ENCODE measurements at places on chromosomes 16 and 17. TPM values are rescaled to one million over a fixed set of nuclear protein-coding genes. Genes with fewer than 3 reads are reported as not detected.

- no peak for ATAC-seq
Observed at GRCh38 chr17:35708149-35708548, 23.3 kb upstream of the RASL10B start.

DNA sequence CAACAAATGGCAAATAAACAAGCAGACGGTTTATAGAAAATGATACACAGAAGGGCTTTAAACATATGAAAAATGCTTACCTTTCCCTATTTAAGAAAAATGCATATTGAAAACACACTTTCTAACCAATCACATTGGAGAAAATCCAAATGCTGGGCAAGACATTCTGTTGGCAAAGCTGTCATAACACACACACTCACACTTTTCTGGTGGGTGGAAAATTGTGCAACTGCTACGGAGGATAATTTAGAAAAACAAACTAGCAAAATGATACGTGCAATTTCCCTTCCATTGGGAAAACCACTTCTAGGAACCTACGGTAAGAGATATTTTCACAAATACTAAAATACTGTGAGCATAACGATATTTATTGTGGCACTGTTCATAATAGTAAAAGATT is 9.8 kb upstream of the MYH3 start:
- ATAC-seq: no peak

DNA sequence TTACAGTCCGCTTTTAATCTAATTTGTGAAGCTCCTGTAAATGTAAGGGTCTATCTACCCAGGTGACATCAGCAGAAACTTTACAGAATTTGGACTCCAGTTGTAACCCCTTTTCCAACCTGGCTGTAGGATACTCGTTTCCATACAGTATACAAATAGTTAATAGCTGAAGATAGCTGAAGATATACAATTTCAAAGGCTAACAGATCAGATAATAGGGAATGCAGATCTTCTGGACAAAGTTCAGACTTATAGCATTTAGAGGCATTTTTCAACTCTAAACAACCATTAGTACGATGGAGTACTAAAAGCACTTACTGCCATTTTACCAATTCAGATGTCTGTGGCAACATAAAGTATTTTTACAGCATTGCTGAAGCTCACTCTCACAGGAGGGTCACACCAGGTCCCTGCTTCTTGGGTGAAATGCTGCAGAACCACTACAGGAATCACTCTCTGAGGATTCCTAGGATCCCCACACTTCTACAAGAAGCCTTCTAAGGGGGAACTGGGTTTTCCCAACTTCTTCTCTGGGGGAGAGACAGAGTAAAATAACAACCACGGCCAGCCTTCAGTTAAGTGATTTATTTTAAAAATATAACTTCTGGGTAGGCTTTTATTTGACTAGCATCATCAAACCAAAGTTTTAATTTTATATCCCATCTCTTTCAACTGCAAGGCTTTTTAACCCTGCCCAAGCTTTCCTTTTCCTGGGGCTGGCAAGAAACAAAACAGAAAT is 2.9 kb downstream of the VEZF1 start:
- ATAC-seq: no peak

GRCh38 chr17:34255381-34255732 is 272 bp downstream of the CCL2 start:
- ATAC-seq: peak; percentile 3

- ATAC-seq: no peak
Observed at GRCh38 chr16:71863995-71864394, 18.2 kb downstream of the ATXN1L start.

GRCh38 chr16:4142268-4142667 is 26.0 kb upstream of the ADCY9 start:
- no peak for ATAC-seq

GRCh38 chr16:65845466-65846209 is 520.9 kb upstream of the CDH5 start:
- ATAC-seq: peak; percentile 71

GRCh38 chr17:383771-384621 is 31.4 kb upstream of the RPH3AL start:
- no peak for ATAC-seq

DNA sequence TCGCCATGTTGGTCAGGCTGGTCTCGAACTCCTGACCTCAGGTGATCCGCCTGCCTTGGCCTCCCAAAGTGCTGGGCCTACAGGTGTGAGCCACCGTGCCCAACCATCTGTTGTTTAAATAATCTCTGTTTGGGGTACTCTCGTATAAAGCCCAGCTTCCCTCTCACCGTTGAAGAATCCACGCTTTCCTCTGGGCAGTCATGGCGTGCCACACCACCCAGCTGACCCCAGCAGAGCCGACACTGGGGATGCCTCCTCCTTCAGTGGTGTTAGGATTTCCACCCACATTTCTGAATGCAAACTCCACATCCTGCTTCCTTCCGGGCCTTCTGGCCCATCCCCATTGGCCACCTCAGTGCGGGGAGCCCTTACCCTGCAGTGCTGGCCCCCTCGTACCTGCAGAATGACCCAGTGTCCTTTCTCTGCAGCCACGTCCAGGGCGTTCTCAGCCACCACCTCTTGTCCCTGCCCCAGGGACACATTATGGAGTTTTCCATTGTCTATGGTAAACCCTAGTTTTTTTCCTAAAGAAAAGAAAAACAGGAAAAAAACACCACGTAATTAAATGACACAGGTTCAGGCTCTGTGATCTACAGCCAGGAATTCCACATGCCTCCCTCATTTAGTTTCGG is 60.4 kb downstream of the PGS1 start:
- ATAC-seq: no peak

DNA sequence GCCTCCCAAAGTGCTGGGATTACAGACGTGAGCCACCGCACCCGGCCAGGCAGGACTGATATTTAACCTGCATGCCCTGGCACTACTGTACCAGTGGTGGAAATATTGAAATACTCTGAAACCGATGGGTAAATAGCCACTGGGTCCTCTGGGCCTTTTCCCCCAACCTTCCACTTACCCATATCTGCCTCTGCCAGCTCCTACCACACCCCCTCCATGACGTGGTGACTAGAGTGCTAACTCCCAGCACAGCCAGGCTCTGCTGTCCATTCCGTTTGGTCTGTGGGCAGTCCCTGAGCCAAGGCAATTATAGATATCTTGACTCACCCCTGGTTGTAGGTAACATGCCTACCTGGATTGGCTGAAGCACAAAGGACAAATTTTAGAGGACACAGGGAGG is 187.8 kb downstream of the PRKCB start:
- ATAC-seq: no peak

DNA sequence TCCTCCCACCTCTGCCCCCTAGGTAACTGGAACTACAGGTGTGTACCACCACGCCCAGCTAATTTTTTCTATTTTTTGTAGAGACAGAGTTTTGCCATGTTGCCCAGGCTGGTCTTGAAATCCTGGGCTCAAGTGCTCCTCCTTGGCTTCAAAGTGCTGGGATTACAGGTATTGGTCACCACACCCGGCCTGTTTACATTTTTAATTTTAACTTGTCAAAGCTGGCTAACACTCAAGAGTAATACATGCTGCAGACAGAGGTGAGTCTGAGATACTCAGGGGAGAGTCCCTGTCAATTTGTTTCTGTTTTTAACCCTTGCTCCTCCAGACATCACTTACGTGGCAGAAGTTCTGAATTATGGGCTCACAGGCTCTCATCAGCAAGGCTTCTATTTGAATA is 50.7 kb upstream of the CLEC18B start:
- ATAC-seq: no peak

GRCh38 chr17:2436316-2436905 is 35.6 kb upstream of the MNT start:
- no peak for ATAC-seq

DNA sequence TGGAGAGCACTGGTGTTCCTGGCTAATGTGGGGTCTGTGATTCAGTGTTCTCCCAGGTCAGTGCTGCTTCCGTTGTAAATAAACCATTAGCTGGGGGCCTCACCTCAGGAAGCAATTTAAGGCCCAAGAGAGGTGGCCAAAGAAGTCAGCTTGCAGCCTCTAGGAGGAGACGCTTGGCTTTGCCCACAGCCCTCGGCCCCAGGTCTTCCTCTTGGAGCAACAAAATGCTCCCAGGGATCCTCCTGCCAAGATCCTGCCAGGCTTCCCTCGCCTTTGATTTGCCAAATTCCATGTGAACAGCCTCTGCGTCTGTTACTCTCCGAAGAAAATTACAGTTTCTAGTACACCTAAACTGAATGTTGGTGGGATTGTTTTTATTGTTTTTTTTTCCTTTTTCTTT is 62.4 kb upstream of the TBX2 start:
- ATAC-seq: no peak

GRCh38 chr17:7063518-7064094 is 16.4 kb downstream of the CLEC10A start:
- peak; percentile 67 for ATAC-seq

DNA sequence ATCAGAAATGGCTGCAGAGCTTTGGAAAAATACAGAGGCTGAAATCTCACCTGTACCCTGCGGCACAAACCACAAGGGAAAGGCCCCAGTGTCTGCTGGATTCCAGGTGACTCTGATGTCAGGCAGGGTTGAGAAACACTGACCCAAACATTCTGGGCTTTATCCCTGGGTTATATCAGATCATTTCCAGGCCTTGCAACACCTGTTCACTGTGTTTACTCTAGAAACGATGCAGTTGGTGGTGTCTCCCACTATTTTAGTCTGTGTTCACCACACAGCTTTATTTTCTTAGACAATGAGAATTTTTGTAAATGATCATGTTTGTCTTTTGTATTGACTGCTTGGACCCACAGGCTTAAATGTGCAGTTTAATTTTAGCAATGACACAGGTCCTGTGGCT is 151.5 kb upstream of the SDK2 start:
- no peak for ATAC-seq

DNA sequence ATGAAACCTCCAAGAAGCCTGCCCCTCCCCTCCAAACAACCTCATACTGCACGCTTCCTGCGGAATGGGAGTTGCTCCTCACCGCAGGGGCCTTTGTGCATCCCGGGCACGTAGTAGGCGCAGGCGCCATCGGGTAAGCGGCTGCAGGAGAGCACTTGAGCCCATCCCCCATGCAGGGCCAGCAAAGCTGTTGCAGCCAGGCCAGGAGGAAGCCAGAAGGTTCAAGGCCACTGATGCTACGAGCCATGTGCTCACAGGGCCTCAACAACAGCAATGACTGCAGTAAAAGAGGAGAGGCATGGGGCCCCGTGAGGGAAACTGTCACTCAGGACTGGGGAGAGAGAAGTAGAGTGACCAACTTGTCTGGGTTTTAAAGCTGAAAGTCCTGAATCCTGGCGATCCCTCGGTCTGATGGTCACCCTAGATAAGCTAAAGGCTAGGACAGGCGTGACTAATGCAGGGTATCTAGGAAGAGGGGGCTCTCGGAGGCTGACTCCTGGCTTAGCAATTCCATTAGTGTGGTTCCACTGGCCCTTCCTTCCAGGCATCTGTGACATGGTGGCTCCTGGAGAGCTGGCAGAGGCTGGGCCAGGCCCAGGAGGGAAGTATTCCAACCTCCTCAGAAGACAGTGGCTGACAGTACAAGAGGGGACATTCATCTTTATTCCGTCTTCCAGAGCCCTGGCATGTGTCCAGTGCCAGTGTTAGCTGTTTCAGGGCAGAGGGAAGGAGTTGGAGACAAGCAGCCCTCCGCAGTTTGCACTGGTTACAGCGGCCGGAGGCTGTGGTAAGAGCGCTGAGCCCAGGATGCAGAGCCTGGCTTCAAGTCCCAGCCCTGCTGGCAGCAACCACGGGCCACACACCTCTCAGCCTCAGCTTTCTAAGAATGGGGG is 20.8 kb downstream of the GOSR2 start:
- ATAC-seq: peak; percentile 30

DNA sequence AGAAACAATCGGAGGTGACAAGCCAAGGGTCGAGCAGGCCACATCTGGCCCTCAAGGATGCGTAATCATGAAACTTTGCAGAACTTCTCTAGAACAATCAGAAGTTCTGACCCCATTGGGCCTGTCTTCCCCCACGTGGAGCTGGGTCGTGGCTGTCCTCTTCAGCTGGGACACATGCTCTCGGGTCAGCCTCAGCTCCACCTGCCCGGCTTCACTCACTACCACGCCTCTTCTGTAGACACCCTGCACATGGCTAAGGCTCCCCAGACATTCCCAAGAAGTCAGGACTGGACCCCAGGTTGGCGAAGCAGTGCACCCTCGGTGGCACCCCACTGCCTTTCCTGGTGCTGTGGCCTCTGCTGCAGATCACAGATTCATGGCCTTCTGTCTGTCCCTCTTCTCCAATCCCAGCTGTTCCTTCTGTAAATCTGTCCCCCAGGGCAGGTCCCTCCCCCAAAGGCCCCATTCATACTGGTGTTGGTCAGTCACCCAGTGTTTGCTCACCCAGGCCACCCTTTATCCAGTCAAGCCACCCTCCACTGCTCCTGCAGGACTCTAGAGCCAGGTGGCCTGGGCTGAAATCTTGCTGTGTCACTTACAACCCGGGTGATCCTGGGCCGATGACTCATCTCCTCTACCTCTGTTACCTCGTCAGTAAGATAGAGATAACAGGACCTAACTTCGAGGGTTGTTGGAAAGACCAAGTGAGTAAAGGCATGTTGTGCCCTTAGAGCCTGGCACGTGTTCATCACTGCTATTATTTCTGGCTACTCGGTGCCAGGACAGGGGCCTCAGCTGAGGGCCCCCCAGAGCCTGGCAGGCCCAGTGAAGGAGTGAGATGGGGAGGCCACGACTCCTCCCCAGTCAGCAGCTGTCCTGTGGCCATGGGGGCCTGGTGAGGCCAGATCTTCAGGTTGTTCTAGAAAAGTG is 1.4 kb upstream of the SLC5A11 start:
- ATAC-seq: no peak

DNA sequence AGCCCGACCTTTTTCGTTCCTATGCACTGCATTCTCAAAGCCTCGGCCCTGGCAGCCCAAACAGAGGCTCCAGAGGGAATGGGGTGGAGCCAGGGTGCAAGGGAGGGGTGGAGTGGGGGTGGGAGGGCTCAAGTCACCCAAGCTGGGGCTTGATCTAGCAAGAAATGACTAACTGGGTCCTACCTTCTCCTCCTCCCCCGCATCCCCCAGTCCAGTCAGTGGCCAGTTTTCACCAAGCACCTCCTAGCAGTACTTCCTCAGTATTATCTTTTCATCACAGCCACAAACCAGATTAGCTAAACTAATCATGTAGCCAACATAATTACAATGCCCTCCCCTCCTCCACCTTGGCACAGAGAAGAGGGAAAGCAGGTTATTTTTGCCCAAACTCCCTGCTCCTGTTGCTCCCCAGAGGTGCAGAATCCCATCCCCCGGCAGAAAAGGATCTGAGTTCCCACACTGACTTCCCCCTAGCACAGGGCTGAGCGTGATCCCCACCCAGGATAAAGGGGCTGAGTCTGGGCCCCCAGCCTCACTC is 2.2 kb downstream of the JUP start:
- no peak for ATAC-seq

DNA sequence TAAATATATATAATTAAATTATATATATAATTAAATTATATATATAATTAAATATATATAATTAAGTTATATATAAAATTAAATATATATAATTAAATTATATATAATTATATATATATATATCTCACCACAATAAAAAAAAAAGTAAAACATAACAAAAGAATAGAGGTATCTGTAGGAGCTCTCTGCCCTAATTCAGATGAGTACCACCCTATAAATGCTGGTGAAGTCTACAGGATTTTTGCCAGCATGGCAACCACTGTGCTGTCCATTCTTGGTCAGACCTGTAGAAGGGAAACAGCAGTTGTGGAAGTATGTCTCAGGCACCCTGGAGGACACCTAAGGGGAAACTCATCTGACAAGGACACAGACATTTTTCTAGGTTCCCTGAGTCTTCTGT is 259.7 kb downstream of the PRKCA start:
- ATAC-seq: no peak

Gene KRTAP4-5
- not detected for total RNA-seq

Gene MYLK3
- 0.59 TPM for total RNA-seq

Gene MAPK8IP3
- total RNA-seq: 64.0 TPM

Gene SLC5A10
- 0.31 TPM for total RNA-seq

Gene HID1
- total RNA-seq: 0.86 TPM

Gene NPTX1
- 1.6 TPM for total RNA-seq

Gene SNX20
- 0.29 TPM for total RNA-seq

Gene ZNF18
- total RNA-seq: 14.1 TPM

Gene EPN3
- not detected for total RNA-seq

Gene LGALS9
- 0.16 TPM for total RNA-seq

All from motor neuron (in vitro differentiated cells).